ENCODE measurements at places on chromosomes 3 and 15. TPM values are rescaled to one million over a fixed set of nuclear protein-coding genes. Genes with fewer than 3 reads are reported as not detected.

GRCh38 chr3:42123012-42123581 lies 31.9 kb downstream of the TRAK1 start:
- H3K36me3 ChIP-seq = no peaks in the 10 kb centered on the region
- no peaks in the 10 kb centered on the region for H3K4me1 ChIP-seq
- H3K27ac ChIP-seq = peak overlapping the region; percentile 80
- no peak for DNase-seq

Gene SPTSSB
- total RNA-seq = 0.52 TPM

DNA sequence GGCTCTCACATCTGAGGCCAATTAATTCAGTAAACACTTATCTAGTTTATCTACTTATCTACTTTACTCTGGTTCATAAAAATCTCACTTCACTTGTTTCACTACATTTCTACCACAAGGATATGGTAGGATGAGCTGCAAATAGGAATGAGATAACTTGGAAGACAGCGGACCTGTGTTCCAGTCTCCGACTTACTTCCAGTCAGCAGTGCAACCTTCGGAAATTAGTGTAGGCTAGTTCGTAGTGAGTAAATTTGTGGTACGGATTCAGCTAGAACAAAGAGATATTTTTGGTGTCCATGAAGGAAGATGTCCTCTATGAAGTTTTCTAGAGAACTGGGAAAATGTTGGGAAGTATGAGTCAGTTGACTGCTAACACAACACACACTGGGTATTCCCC lies 66.3 kb downstream of the TPRG1 start:
- H3K4me1 ChIP-seq = no peaks in the 10 kb centered on the region
- no peak for DNase-seq
- H3K4me3 ChIP-seq = no peak overlapping the region
- H3K36me3 ChIP-seq = no peaks in the 10 kb centered on the region

GRCh38 chr15:41333026-41333562 lies 413 bp downstream of the NUSAP1 start:
- peak overlapping the region; percentile 93 for H3K4me3 ChIP-seq
- peak overlapping the region; percentile 85 for H3K27ac ChIP-seq
- no peak for DNase-seq
- H3K36me3 ChIP-seq = peaks cover 8% of the 10 kb centered on the region
- H3K27me3 ChIP-seq = no peaks in the 10 kb centered on the region

DNA sequence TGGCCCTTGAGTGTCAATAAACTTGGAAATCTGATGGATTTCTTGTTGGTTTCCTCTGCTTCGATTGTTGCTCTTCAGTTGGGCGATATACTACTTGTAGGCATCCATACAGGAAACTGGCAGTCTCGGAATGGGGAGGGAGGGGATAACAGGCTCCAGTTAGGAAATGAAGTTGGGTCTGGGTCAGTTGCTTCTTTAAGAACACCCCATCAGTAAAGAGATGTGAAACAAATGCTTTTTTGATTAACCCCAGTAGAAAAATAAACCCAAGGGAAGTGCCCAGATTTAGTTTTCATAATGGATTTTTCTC lies 681 bp downstream of the CHMP2B start:
- peaks cover 4% of the 10 kb centered on the region for H3K4me1 ChIP-seq
- peak; percentile 7 for DNase-seq
- no peaks in the 10 kb centered on the region for H3K36me3 ChIP-seq

Gene GUCA1C
- total RNA-seq = not detected

- no peaks in the 10 kb centered on the region for H3K27me3 ChIP-seq
- H3K4me3 ChIP-seq = no peak overlapping the region
- H3K4me1 ChIP-seq = peaks cover 2% of the 10 kb centered on the region
Observed at GRCh38 chr3:195820901-195821300, 9.2 kb upstream of the MUC4 start.

GRCh38 chr3:153051427-153052095 lies 110.5 kb upstream of the RAP2B start:
- no peaks in the 10 kb centered on the region for H3K27me3 ChIP-seq
- no peaks in the 10 kb centered on the region for H3K4me1 ChIP-seq
- DNase-seq = no peak
- no peaks in the 10 kb centered on the region for H3K36me3 ChIP-seq
- H3K27ac ChIP-seq = no peak overlapping the region

DNA sequence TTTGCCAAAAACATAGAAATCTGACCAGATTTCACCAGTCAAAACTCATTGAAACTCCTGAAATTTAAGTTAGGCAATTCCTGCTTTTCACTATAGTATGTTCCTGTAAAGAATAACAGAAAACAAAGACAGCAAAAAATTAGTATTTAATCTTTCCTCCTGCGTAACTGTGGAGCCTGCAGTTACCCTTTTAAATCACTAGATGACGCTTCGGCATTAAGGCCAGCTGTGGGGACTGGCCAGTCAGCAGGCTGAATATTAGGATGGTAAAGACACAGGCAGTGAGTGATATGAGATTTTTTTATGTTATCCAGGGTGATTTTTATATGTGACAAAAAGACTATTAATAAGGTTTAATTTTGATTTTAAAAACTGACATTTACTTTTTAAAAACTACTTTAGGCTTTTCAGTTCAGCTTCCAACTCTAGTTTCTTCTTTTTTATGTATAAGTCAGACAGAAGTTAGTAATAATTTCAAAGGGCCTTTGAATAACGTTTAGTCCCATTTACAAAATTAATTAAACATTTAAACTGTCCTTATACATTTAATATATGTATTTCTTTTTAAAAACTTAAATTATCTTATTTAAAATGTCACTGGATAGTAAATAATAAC lies 165.1 kb downstream of the PPM1L start:
- H3K27me3 ChIP-seq = no peaks in the 10 kb centered on the region
- H3K36me3 ChIP-seq = no peaks in the 10 kb centered on the region
- DNase-seq = no peak
- no peak overlapping the region for H3K4me3 ChIP-seq
- H3K27ac ChIP-seq = no peak overlapping the region

GRCh38 chr3:138477801-138478200 lies 43.4 kb downstream of the ESYT3 start:
- DNase-seq = no peak
- no peak overlapping the region for H3K27ac ChIP-seq
- H3K36me3 ChIP-seq = no peaks in the 10 kb centered on the region
- H3K4me1 ChIP-seq = no peaks in the 10 kb centered on the region

DNA sequence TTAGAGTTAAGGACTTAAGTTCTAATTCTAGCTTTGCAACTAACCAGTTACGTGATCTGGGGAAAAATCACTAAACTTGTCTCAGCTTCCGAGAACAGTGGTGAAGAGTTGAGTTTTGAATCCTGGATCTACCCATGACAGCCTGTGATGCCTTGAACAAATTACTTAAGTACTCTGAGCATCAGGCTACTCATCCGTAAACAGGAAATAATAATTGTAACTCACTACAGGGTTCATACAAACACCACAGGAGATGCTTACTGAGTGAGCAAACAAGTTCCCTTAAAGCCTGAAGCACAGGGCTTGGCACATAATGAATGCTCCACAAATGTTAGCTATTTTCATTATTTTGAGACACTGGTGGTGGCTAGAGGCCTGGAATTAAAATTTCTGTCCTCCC lies 158.8 kb downstream of the ERC2 start:
- no peak overlapping the region for H3K27ac ChIP-seq
- H3K27me3 ChIP-seq = no peaks in the 10 kb centered on the region
- no peaks in the 10 kb centered on the region for H3K36me3 ChIP-seq
- H3K4me3 ChIP-seq = no peak overlapping the region
- H3K4me1 ChIP-seq = no peaks in the 10 kb centered on the region
